ENCODE measurements at places on chromosomes 7 and 10. TPM values are rescaled to one million over a fixed set of nuclear protein-coding genes. Genes with fewer than 3 reads are reported as not detected.

GRM8 gene
- not detected for total RNA-seq

NKX2-3 gene
- not detected for total RNA-seq

BICC1 gene
- total RNA-seq = 72.9 TPM

PTPRE gene
- 1.7 TPM for total RNA-seq

IKZF1 gene
- not detected for total RNA-seq

PRPF18 gene
- total RNA-seq = 28.9 TPM

Data from smooth muscle cell of trachea (primary cell).